Fibroblast of skin of abdomen (primary cell): ENCODE measurements at places on chromosomes 5 and 9.

GRCh38 chr5:122110987-122111386, 18.4 kb upstream of the ZNF474 start:
- no peak for DNase-seq

GRCh38 chr5:133482028-133482427, 130.3 kb downstream of the FSTL4 start:
- DNase-seq = no peak

- no peak for DNase-seq
These were observed 44.6 kb downstream of the TSSK1B start for GRCh38 chr5:113390224-113390623.

GRCh38 chr5:137470111-137470920, 28.8 kb downstream of the SPOCK1 start:
- peak; percentile 97 for DNase-seq

DNA sequence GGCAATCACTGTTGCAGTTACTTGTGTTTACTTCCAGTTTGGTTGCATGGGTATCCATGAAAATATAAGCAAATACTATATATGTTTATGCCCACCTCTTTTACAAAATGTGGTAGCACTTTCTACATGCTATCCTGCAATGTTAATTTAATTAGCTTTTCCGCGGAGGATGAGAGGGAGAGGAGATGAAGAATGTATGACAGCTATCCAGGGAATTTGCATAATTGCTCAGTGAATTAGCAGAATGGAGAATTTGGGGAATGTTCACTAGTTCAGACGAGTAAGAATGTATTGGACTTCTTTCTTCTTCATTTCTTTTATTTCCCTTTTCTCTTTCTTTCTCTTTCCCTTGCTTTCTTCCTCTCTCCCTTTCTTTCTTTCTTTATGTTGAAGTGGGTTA, 140.7 kb upstream of the SLC28A3 start:
- no peak for DNase-seq

- no peak for DNase-seq
These were observed 783 bp upstream of the ZFR start for GRCh38 chr5:32445287-32445758.

GRCh38 chr9:38112456-38112855, 43.4 kb upstream of the SHB start:
- DNase-seq = no peak

DNA sequence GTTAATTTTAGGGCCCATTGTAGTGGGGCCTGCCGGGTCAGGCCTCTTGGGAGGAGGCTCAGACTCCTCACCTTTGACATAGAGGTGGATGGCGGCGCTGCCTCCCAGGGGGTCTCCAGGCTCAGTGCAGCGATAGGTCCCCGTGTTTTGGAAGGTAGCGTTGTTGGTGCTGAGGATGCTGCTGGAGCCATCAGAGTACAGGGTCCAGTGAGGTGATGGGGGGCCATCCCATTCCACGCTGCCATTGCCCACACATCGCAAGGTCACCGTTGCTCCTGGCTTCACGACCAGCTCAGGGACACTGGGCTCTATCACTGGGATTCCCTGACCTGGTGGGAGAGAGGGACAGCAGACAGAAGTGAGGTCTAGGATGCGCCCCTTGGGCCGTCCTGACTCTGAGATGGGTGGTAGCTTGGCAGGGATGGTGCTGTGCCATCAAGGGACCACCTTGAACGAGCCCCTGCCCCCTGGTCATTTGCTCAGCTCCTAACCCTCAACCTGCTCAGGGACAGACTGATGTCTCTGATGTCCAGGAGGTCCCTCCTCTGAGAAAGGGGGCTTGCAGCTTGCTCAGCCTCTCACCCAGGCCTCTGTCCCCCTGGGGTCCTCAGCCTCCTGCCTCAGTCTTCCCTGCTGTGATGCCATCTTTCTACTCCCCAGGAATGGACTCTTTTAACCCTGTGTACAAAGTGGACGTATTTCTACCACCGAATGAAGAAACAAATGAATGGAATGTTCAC, 5.5 kb downstream of the CSF1R start:
- DNase-seq = no peak

- DNase-seq = peak; percentile 68
These were observed 12.7 kb downstream of the EEIG1 start for GRCh38 chr9:127968042-127968441.
